ENCODE measurements at places on chromosomes 1 and 21.

DNA sequence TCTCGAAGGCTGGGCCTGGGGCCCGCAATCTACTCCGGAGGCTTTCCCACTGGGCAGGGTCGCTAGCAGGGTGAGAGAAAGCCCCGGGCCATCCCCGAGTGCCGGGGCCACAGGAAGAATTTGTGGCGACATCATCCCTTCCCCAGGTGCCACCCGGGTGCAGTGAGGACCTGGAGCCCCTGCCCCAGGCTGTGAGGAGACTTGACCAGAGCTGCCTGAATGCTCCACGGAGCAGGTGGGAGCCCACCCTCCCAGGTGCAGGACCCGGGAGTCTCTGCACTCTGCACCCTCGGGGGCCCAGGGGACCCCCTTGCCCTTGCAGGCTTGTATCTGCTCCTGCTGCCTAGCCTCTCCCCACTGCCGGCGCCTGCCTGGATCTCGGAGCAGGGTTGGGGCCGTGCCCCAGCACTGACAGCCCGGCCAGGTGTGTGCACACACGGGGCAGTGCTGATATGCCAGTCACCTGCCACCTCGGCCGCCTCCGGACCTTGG lies 67.5 kb upstream of the RGS7 start:
- DNase-seq: no peak

DNA sequence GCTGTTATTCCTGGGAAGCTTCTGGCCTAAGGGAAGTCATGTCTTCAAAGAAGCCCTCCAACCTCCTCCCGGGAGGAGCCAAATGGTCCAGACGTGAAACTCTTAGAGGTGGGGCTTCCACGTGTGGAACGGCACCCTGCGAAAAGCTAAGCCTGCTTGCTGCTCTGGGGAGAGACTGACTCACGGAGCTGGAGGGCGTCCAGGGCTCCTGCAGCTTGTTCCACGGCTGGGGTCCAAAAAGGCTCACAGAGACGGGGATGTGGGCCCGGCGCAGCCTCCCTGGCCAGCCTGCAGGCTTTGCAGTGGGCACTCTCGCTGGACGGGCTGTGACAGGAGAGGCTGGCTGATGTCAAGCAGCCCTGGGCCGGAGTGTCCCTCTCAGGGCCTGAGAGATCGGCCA lies 105.1 kb downstream of the COLGALT2 start:
- no peak for DNase-seq

- DNase-seq: no peak
Measured at GRCh38 chr1:162007466-162007865, 16.2 kb downstream of the OLFML2B start.

DNA sequence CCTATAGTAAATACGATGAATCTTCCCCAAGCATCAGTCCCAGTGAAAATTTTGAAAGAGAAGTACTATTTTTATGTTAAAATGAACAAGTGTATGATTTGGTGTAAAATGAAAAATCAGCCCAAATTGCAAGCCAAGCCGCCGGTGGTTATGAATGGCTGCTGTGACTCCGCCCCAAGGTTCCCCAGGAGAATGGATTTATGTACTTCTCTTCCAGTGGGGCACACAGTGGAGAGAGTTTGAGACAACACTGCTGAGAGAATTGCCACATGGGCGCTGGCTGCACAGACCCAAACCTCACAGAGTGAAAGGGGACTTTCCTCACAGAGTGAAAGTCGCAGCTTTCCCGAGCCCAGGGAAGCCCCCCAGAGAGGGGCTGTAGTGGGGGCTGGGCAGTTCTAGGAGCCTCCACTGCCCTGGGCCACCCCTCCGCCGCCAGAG lies 24.0 kb downstream of the CDK18 start:
- DNase-seq: no peak

GRCh38 chr1:165490175-165490574 lies 45.2 kb upstream of the RXRG start:
- no peak for DNase-seq

- DNase-seq: no peak
Measured at GRCh38 chr1:59249396-59250137, 47.3 kb upstream of the FGGY start.

GRCh38 chr21:27225151-27225550 lies 258.3 kb upstream of the ADAMTS5 start:
- DNase-seq: no peak

DNA sequence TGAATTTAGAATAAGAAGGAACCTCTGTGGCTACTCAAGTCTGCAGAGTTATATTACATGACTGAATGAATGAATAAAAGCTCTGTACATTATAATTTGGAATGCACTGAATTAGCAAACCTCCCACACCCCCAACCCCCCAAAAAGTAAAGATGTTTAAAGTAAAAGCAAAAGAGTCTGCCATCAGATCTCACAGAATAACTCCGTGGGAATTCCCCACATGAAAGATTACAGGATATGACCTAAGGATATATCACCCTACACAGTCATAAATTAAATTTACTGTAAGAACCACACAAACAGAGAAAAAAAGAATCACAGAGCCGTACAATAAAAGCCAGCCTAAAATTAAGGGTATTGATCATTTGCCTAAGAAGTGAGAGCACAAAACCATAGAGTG lies 587.3 kb downstream of the PTPRC start:
- no peak for DNase-seq

DNA sequence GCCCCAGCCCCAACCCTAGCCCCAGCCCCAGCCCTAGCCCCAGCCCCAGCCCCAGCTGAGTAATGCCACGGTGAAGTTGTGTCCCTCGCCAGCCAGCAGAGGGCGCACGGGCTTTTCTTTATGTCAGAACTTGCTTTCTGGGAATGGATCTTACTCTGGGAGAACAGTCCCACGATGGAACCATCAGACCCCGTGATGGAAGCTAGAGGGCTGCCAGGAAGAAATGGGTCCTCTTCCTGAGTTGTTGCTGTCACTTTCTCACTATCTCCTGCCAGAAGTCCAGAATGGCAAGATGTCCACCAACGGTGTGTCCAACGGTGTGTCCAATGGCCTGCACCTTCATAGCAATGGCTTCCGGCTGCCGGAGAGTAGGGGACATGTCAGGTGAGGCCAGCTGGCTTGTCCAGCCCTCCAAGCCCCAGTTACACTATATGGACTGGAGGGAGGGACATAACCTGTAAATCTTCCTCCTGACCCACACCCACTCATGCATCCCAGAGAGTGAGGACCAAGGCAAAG lies 25.1 kb upstream of the TMEM222 start:
- DNase-seq: peak; percentile 73

DNA sequence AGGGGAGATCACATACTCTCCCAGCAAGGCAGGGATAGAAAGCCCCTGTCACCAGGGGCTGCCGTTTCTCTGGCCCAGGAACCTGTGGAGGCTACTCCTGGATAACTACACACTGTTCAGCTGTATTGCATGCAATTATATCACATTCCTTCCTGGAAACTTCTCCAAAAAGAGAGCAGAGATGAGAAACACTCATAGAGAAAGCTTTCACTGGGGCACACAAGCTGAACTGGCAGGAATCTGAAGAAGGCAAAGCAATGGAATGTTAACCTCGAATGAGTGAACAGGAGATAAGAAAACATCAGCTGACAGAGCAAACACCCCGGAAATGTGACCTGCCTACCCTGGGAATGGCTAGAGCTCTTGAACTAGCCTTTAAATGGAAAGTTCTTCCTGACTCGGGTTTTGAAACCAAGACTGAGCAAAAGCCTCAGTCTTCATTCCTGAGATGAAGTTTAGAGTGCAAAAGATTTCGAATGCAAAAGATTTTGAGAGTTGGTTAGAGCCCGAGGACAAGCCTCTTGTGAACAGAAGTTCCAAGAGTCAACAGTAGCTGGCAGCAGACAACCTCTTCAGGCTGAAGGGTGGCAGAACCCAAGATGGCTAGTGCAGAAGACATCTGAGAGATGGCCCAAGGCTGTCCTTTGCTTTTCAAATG lies 32.3 kb downstream of the CCN1 start:
- no peak for DNase-seq

DNA sequence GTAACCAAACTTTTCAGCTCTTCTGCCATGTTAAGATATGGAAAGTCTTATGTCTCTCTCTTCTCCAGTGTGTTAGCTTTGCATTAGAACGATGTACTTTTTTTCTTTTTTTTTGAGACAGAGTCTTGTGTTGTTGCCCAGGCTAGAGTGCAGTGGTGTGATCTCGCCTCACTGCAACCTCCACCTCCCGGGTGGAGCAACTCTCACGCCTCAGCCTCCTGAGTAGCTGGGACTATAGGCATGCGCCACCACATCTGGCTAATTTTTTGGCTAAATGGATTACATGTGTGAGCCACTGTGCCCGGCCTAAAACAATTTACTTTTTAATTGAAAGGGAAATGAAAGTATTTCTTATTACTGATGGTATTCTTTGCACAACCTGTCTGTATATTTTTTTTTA lies 35.8 kb downstream of the SPEN start:
- no peak for DNase-seq

- no peak for DNase-seq
Measured at GRCh38 chr21:42198929-42199867, 19.7 kb upstream of the ABCG1 start.

DNA sequence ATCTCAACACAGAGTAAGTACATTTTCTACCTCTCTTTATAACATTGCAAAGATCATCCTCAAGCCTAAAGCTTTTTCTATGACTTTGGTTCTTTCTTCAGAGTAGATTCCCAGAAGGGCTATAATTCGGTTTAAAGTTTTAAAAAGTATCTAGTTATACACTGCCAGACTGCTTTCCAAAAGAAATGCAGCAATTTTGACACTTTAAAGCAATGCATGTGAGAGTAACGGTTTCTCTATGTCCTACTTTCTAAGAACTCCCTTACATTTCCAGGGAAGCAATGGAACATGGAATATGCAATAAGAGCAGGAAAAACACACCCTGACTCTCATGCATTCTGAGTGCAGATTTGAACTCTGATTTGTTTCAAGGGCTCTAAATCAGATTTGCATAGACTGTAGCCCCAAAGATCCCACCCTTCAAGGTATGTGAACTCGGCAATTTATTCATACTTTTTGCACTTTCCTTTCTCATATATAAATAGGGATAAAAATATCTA lies 331.6 kb downstream of the HHIPL2 start:
- no peak for DNase-seq

DNA sequence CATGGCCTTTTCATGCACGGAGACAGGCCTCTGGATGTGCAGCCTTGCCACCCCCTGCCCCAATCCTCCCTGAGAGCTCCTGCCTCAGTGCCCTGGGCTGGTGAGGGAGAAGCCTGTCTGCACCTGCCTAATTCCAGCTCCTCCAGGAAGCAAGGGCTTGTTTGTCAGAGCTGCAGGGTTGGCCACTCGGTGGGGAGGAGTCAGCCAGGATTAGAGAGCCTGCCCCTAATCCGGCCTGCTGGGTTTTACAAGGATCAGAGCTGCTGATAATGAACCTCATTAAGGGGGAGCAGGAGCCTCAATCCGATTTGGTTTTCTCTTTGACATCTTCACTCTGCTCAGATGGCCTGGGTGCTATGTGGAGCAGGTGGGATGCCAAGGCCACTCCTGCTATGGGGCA lies 31.9 kb upstream of the LHX4 start:
- no peak for DNase-seq

GRCh38 chr1:230142608-230143210 lies 75.7 kb downstream of the GALNT2 start:
- DNase-seq: no peak

- DNase-seq: no peak
Measured at GRCh38 chr1:31706384-31707058, 2.7 kb upstream of the COL16A1 start.
